ENCODE measurements at places on chromosomes 2 and 18.

DNA sequence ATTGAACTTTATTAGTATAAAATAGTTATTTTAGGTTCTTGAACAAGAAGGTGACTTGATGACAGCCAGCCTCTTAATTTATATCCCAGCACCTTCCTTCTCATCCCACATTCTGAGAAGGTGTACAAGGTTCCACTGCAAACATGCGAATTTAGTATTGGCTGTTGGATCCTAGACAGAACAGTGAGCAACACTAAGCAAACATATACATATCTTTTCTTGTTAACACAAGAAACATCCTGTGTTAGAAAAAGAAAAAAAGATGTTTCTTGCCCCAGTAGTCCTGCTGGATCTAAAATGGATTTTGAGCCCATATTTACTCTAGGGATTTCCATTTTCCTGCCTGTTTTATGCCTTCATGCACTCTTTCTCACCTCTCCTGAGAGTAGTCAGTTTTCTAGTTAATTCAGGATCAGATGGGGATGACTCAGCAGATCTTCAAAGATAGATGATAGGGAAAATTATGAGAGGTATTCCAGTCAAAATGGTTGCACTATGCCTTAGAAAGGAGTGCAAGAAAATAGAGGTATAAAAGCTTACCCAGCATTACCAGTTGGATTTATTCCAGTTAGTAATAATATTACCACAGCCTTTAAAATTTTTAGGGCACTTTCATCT is 336.5 kb downstream of the MEIS1 start:
- no peak for DNase-seq

GRCh38 chr2:72843301-72843700 is 17.5 kb upstream of the EXOC6B start:
- DNase-seq = no peak

DNA sequence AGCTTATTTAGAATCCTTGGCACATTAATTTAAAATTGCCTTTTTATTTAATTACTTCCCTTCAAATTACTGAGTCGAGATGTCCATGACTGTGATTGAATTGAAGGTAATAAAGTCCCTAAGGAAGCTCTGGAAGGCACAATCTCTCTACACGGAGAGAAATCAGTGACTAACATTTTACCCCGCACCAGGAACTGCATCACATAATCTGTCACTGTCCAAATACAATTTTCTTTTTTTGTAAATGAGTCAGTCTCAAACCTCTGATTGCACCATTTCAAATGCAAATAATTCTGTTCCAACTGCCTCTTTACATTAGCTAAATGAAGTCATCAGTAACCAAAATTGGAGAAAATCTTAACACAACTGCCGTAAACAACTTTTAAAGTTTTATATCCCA is 311.9 kb downstream of the CCDC178 start:
- no peak for DNase-seq

DNA sequence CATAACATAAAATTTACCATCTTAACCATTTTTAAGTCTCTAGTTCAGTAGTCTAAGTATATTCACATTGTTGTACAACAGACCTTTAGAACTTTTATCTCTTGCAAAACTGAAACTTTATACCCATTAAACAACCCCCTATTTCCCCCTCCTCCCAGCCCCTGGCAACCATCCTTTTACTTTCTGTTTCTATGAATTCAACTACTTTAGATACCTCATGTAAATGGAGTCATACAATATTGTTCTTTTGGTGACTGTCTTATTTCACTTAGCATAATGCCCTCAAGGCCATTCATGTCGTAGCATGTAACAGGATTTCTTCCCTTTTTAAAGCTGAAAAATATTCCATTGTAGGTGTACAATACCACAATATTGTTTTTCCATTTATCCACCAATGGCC is 129.8 kb downstream of the PDE11A start:
- no peak for DNase-seq

- no peak for DNase-seq
These were observed 29.1 kb upstream of the SCLY start for GRCh38 chr2:238031751-238032150.

DNA sequence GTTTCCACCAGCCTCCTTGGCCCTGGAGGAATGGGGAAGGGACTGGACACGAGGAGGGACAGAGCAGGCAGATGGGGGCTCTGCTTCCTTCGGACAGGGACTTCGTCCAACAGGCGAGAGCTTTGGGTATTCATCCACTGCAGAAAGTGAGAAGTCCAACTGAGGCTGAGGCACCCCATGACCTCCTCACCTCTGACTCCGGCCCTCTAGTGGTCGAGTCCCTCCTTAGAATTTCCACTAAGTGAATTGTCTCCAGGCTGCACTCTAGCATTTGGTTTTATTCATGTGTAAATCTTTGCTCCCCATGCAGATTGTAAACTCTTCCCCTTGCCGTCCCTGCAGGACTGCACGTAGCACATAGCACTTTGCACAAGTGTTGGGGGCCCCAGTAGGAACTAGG is 75.6 kb downstream of the TMEM247 start:
- no peak for DNase-seq

DNA sequence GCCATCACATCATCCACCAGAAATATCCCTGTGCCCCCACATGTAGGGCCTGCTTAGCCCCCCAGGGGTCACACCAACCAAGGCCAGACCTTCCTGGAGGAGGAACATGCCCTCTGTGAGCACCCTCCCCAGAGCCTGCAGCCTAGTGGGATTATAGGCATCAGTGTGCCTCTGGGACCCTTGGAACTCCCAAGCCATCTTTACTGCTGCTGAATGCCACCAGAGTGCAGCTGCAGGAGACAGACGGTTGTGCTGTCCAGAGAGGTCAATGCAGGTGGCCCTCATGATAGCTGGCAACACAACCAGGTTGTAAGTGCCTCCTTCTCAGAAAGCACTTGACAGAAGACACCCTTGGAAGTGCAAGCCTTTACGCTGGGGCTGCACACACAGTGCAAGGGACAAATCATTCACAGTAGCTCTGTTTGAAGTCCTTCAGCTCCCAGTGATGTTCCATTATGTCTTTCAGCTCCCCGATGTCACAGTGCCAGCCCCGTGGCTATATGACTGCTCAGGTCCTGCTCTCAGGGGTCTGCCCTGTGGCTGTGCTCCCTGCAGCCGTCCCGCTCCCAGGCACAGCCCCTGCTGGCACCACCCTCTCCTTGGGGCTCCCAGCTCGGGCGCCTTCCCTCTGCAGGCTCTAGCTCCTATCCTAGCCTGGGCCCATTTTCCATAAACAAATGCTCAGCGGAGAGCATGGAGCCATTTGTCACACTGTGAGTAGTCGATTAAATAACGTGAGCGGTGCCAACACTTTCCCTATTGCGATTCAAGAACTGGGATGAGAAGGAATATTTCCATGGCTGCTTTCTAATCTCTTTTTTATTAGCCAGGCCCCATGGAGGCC is 65.1 kb downstream of the EDAR start:
- DNase-seq = no peak

DNA sequence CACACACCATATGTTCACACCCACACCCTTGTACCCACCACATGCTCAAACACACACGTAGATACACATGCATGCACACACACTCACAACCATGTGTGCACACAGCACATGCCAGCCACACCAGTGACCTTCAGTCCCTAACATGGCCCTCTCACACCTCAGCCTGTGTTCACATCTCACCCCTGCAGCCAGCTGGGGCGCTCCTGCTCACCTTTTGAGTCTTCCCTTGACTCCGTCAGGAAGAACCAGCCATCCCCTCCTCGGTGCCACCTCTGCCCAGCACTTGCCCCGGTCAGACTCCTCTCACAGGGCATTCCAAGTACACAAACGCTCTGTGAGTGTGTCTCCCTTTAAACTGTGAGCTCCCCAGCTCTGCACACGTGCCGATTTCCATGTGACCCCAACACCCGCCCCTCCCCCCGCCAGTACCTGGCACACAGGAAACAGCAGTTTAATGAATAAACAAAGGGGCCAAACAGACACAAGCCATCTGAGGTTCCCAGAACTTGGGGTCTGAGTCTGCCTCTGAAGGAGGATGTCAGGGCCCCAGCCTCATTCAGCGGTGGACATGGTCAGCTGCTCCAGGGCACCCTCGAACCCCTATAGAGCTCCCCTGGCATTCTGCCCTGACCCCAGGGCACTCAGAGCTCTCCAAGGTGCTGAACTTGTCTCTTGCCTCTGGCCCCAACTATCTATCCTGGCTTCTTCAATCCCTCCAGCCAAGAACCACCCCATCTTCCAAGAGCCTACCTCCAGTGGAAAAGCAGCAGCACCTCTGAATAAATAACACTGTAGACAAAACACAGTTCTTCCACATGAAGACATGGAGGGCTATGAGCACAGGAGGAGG is 252.9 kb downstream of the ATAD2B start:
- DNase-seq = no peak

GRCh38 chr2:98891591-98891990 is 44.4 kb downstream of the CRACDL start:
- no peak for DNase-seq

DNA sequence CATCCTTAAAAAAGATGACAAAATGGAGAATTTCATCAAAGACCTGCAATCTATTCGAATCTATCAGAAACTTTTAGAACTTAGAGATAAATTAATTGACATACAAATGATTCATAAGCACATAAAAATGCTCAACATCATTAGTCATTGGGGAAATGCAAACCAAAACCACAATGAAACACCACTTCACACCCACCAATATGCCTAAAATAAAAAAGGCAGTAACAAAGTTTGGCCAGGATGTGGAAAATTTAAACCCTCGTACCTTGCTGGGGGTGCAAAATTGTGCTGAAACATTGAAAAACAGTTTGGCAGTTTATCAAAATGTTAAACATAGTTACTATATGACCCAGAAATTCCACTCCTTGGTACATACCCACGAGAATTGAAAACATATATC is 11.5 kb upstream of the EIF2AK3 start:
- DNase-seq = no peak

DNA sequence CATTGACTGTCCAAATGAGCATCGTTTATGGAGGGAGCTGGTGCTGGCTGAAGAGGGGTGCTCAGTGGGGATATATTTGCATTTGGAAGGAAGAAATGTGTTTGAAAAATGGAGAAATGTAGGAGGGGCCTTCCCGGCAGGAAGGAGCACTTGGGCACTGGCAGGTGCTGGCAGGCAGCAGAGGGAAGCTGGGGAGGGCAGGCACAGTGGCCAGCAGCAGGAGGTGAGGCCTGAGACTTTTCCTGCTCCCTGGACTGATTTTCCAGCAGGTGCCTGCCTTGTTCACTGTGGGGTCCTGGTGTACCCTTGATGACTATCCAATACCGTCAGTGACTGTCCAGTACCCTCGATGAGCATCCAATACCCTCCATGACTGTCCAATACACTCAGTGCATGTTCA is 20.8 kb upstream of the HPCAL1 start:
- DNase-seq = no peak

DNA sequence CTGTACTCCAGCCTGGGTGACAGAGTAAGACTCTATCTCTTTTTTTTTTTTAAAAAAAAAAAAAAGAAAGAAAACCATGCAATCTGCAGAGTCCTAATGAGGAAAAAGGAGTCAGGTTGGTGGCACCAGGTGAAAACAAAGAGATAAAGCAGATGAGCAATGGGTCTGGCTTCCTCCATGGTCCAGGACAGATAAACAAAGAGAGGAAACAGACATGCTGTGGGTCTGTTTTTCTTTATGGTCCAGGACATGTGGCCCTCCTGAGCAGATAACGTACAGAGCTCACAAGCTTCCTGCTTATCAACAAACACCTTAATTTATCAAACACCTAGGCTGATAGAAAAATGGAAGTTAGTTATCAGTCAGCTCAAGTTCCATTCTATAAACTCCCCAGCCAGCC is 24.4 kb upstream of the TUBB6 start:
- DNase-seq = no peak

GRCh38 chr2:68837164-68837860 is 33.9 kb downstream of the BMP10 start:
- peak; percentile 47 for DNase-seq

GRCh38 chr18:6219116-6219717 is 195.5 kb downstream of the L3MBTL4 start:
- DNase-seq = no peak

DNA sequence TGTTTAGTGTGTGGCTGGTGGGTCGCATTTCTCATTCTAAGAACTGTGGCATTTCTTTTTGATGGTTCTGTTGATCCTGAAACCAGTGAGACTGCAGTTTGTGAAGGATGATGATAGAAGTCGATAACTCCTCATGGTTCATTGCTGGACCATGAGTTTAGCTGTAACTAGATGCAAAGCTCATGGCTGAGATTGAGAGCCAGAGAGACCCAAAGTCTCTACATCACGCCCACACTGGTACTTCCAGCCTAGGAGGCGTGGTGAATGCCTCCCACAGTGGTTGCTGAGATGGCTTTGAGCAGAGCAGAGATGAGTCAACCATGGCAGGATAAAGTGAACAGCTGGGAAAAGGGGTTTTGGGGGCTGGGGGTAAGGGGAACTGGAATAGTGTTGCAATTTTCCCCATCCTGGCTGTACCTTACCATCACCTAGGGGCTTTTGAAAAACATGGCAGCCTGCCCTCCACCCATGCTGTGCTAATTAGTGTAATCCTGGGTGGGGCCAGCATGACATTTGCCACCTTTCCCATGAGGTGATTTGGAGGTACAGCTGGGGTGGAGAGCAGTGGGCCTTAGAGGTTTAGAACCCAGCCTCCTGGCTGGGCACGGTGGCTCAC is 24.1 kb downstream of the INPP4A start:
- no peak for DNase-seq

DNA sequence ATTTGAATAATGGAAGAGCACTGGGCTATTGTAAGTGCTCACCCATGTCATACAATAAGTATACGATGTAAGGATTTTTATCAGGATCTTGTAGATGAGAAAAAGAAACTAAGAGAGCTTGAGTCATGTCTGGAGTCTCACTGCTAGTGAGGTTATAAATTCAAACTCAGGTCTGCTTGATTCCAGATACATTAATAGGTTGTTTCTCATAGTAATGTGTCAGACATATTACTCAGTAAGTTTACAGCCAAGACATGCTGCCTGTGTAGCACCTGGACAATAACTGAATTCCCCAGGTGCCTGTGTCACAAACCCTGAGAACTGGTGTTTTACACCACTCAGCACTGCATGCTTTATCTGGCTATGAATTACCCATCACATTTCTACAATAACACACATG is 216.9 kb upstream of the LRP1B start:
- no peak for DNase-seq

DNA sequence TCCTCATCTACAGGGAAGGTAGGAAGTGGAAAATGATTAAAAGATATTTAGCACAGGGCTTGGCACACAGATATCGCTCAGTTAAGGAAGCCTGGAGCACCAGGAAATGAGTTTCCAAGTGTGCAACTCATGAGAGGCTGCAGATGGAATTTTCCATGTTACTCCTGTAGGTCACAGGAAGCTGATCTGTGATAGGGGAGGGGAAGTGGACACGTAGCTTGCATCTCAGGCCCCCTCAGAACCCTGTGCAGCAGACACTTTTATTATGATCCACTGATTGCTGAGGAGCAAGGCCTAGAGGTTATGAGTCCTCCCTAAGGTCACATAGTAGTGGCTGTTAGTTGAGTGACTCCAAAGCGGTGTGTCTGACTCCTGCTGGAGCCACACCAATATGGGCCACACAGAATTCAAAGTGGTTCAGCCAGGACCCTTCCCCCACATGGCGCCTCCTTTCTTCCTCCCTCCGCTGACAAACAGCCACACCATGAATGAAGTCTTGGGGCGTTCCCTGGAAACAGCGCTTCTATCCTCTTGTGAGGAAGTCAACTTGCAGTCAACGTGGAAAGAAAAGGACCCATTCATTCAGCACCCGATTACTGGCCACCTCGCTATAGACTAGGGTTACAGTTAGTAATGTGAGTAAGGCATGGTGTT is 21.5 kb downstream of the DYSF start:
- no peak for DNase-seq

GRCh38 chr2:30686000-30686399 is 121.2 kb downstream of the CAPN13 start:
- DNase-seq = no peak

- DNase-seq = no peak
These were observed 405.5 kb upstream of the VWC2L start for GRCh38 chr2:214005337-214005736.
